ENCODE measurements at places on chromosomes 1 and 21.

DNA sequence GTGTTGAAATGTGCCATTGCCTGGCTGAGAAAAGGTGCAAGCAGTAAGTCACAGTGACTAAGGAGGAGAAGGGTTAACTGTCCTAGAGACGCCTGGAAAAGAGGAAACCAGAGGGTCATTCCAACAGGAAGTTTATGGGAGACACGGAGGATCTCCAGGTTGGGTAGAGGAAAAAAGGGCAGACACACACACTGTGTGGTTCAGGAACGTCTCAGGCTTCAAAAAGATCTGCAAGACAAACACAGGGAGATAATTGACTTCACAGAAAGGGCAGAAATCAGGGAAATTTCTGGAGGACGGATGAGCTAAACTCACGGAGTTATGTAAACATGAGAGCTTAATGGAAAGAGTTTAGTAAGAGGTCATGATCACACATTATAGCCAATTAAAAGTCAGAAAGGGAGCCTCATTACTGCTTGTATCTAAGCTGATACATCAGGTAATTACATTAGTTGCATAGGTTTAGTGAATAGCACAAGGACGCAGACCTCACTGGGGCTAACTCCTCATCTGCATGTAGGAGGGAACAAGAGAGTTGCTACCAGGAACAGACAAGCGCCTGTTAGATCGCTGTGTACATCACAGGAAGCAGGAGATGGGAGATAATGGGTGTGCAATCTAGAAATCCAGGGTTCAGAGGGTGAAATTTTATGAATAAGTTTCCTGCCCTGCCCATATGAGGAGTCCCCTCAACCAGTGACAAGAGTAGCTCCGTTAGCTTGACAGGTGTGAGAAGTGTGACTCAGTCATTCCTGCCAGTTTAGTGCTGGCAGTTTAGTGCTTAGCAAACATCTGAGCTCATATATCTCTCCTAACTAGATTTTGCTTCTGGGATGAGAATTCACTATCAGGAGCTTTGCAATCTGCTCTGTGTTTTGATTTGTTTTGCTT, 96.6 kb upstream of the TNR start:
- DNase-seq: no peak

DNA sequence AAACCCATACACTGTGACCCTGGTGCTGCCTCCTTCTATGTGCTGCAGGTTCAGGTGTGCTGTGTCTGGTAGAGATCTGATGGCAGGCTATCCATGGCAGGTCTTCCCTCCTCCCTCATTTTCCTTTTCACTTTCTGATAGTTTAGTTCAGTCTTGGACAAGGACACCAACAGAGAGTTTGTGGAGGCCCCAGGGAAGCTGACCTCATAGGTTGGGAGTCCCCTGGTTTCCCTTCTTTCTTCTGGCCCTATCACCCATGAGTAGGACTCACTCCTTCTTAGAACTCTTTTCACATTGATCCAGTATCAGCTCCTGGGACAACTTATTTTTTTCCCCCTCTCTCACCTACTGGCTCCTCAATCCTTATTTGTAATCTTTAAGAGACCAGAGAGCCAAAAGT, 8.3 kb downstream of the GRHL3 start:
- no peak for DNase-seq

GRCh38 chr1:100076319-100076718, 56.4 kb downstream of the SASS6 start:
- DNase-seq: no peak

DNA sequence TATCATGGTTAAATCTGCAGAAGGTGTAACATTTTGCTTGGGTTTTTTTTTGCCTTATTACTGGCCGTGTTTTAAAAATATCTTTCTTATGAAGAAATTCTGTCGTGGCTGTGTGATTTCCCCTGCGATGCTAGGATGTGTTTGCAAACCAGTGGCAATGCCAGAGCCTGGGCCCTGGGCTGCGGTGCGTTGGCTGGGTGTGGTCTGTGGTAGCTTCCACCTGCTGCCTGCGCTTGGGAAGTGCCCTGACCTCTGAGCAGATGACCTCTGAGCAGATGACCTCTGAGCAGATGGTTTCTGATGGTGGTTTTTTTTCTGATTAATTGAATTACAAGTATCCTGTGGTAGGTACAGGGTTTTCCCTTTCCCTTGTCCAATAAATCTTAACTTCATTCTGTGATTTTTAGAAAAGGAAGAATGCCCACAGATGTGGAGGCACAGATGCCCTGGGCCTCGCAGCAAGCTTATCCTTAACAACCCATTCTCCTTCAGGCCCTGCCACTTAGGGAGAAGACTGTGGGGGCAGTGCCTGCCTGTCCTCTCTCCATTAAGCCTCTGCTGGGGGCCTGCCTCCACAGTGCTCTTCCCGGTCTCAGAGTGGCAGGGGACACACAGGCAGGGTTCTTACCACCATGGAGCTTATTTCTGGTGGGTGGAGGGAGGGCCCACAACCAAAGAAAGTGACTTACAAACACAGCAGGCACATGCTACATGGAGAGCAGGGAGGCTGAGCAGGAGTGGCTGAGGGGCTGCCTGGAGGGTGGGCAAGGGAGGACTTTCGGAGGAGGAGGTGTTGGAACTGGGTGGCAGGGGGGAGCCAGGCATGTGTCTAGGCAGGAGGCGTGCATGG, 81.7 kb downstream of the PCBP3 start:
- DNase-seq: no peak

DNA sequence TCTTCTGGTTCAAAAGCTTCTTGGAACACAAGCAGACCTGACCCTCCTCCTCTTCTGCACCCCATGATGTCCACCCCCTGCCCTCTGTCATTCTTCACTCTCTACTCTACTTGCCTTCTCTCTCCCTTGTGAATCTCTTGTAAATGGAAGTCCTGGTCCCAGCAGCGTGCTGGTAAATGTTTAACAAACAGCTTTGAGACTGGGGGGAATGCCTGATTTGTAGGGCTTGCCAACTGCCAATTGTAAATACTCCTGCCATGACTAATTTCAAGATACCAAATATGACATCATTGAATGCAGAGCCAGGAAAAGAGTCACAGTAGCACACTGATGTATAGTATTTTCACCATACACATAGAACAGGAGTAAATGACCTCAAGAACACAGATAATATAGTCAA, 40.9 kb upstream of the LRRN2 start:
- DNase-seq: no peak

DNA sequence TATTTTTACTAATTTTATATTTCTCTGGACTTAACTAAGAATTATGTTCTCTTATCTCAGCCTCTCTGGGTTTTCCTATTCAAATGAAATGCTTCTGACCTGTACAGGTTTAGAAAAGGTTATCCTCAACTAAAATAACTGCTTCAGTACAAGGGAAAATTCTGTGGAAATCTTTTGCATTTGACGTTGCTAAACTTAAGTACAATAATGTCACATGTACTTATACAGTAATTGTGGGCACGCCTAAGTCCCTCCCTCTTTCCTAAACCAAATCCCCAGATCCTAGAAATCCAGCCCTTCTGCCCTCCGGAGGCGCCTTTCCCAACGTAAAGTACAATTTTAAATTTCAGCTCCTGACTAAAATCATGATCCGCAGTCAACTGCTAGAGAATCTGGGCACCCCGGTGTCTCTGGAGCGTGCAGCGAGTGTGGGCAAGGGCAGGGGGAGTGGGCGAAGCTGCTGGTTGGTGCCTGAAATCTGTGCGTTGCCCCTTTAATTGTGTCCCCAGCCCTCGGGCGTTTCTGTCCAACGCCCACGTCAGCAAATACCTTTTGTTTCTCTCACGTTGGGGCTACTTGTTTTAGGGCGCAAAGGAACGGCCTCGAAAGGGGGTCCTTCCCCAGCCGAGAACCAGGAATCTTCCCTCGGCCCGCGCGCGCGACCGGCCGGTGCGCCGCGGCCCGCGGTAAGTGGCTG, at the start of gene ZBTB8A:
Gene ZBTB8A, plus strand, starts transcription at position 541 of the 697 bp plus-strand sequence. CDS start 53,505 bp downstream, outside the sequence.
- DNase-seq: no peak

- peak; percentile 86 for DNase-seq
Observed at GRCh38 chr1:93681101-93681988, at the start of gene BCAR3. TSS of gene BCAR3 (minus strand) at chr1:93681837. CDS start at chr1:93674930, 6,907 bp downstream.

GRCh38 chr1:61951731-61952580, 209.7 kb downstream of the PATJ start:
- DNase-seq: peak; percentile 28

- peak; percentile 42 for DNase-seq
Observed at GRCh38 chr1:233304489-233305102, 9.1 kb upstream of the PCNX2 start.

DNA sequence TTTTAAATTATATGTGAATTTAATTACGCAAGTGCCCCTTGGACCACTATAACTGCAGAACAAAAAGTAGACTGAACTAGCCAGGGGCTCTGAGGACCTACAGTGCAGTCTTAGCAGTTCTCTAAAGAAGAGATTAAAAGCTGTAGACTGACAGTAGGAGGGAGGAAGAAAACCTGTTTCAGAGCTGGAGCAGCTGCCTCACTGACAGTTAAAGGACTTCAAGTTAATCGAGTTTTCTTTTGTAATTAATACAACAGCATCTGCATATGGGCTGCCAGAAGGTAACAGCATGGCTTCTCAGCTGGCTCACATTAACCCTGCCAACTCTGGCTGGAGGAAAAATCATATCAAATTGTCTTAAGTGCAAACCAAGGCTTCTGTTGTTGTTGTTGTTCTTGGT, 19.9 kb downstream of the DSTYK start:
- peak; percentile 47 for DNase-seq

DNA sequence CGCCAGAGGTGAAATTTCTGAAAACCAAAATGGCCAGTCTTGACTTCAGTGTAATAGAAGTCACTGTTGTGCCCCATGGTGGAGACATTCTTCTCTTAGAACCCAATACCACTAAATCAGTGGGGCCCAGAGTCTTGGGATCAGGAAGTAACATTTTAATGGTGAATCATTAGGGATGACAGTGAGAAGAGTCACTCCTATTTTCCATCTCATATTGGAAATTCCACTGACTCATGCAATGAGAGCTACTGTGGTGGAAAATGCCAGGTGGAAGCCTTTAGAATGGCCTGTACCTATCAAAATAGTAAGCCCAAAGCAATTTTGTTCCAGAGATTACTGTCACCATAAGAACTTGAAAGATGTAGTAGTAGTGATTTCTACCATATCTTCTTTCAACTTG, 20.6 kb upstream of the PPM1J start:
- DNase-seq: no peak

GRCh38 chr1:28494737-28495136, 11.1 kb upstream of the RCC1 start:
- DNase-seq: no peak

GRCh38 chr1:212565079-212565478, 43.5 kb upstream of the ATF3 start:
- no peak for DNase-seq

- DNase-seq: no peak
Observed at GRCh38 chr1:173241528-173242347, 34.6 kb upstream of the TNFSF4 start.

DNA sequence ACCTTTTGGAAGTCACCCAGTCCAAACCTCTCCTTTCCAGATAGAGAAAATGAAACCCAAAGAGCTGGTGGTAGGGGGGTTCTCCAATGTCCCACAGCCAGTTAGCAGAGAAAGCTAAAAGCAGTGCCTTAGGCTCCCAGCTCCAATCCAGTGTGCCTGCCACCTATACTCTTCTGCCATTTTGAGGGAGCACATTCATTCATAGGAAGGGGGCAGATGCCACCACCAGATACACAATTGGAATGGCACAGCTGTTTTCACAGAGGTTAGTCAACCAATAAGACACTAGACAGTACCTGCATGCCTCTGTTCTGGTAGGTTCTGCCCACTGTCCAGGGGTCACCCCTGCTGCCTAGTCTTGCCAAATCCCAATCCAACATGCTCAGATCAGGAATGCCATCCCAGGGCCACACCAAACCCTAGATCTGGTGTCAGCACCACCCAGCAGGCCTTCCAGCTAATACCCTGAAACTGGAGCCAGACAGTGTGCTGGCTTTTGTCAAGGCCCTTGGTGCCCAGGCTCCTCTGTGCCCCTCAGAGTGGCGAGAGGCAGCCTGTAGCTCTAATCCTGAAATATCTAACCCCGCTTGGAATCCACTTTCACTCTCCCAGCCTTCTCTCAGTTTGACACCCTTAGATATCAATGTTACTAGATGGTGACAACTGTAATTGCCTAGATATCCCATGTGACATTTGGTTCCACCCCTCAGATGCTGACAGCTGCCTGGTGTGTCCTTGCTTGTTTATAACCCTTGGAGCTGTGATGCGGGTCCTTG, 178.6 kb downstream of the TGFBR3 start:
- no peak for DNase-seq

DNA sequence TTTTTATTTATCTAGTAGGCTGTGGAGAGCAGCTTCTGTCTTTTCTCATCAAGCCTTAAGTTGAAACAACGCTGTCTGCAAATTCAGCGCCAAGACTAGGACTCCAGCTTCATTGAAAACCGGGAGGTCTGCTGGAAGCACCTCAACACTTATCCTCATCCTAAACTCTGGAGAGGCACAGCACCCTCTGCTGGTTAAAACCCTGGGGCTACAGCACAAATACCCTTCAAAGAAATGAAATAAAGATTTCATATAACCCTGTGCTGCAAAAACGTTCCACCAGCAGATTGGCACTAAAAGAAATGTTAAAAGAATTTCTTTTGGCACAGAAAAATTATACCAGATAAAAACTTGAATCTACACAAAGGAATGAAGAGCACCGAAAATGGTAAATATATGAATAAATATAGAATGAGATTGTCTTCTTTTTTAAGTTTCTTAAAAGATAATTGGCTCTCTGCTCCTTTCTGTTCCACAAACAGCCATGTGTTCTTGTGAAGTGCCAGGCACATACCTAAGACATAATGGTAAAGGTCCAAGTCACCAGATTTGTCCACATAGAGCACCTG, 227.7 kb upstream of the SAMSN1 start:
- peak; percentile 76 for DNase-seq

- DNase-seq: no peak
Observed at GRCh38 chr1:221078260-221078965, 199.2 kb downstream of the HLX start.

GRCh38 chr1:30982937-30983336, 74.4 kb upstream of the SDC3 start:
- DNase-seq: no peak

GRCh38 chr21:41115851-41116250, 52.1 kb upstream of the BACE2 start:
- DNase-seq: no peak

DNA sequence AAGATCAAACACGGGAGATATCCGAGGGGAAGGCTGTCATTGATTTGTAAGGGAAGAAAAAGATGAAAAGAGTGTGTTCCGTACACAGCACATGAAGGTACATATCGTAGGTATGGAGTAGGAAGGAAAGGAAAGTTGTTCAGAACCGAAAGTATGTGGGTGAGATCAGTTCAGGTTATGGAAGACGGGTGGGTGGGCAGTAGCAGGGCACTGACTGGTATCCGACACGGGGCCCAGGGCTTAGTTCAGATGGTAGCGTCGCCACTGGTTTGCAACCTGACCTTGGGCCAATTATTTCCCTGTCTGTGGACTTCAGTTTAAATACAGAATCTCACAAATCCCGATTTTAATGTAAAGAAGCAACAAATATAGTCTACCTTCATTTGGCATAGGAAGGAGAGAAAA, 27.8 kb upstream of the A3GALT2 start:
- no peak for DNase-seq

DNA sequence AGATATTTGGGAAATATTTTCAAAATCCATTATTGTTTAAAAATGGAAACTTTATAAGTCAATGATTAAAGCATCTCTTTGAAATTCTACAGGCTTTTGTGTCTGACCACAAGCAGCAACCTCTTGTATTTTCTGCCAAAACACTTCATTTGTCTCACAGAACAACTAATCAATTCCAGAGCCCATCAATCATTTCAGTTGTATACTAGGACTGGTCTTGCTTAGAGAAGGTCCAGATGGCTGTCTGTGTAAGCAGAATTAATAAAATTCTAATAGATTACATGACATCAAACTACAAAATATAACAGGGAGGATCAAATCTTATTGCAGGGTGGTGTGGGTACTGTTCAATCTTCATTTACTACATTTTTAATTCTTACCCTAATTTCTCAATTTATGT, 76.4 kb downstream of the ACBD6 start:
- DNase-seq: no peak

- no peak for DNase-seq
Observed at GRCh38 chr21:42837421-42838211, 41.7 kb downstream of the WDR4 start.

Measured in neural progenitor cell (in vitro differentiated cells).